Upper lobe of left lung (tissue), 6 donors: ENCODE measurements at places on chromosomes 2 and 18. TPM values are rescaled to one million over a fixed set of nuclear protein-coding genes. Genes with fewer than 3 reads are reported as not detected.

TMEM200C gene
- under 0.01 TPM for total RNA-seq

GRCh38 chr2:10284108-10284870 lies 18.4 kb upstream of the HPCAL1 start:
- no peak for DNase-seq
- H3K27me3 ChIP-seq: no peaks in the 10 kb centered on the region
- no peak overlapping the region for H3K27ac ChIP-seq
- peaks cover 28% of the 10 kb centered on the region for H3K4me1 ChIP-seq

FEV gene
- total RNA-seq: not detected

DNA sequence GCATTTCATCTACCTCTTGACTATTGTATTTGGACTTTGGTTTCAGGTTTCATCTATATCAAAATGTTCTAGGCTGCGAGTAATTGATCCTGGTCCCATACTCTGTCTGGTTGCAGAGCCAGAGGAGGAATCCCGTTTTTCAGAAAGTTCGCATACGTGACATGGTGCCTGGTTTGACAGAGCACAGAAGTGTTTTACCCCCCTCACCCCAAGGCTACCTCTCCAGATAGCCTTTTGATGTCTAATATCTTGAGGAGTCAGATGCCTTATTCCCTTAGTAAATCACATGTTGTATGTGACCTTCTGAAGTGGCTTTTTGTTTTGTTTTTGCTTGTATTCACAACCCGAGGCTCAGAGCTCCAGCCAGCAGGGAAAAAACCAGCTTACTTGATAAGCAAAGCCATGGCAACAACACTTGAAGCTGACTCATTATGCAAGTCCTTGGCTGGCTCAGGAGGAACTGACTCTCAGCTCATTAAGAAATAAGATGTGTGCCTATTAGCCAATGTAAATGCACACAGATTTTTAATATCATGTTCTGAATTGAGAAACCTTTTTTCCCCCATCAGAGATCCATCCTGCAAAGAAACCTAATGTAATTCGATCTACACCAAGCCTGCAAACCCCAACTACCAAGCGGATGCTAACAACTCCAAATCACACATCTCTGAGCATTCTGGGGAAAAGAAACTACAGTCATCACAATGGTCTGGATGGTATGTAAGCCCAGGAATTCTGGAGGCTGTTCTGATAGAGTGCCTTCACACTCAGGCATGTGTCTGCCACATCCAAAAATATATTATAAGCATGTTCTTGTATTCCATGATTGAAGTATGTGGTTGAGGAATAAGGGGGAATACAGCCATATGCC lies 41.4 kb downstream of the OXER1 start:
- peak; percentile 88 for DNase-seq
- peak overlapping the region; percentile 27 for H3K27ac ChIP-seq
- no peaks in the 10 kb centered on the region for H3K36me3 ChIP-seq
- no peaks in the 10 kb centered on the region for H3K27me3 ChIP-seq
- H3K4me3 ChIP-seq: no peak overlapping the region
- peaks cover 9% of the 10 kb centered on the region for H3K4me1 ChIP-seq

DNA sequence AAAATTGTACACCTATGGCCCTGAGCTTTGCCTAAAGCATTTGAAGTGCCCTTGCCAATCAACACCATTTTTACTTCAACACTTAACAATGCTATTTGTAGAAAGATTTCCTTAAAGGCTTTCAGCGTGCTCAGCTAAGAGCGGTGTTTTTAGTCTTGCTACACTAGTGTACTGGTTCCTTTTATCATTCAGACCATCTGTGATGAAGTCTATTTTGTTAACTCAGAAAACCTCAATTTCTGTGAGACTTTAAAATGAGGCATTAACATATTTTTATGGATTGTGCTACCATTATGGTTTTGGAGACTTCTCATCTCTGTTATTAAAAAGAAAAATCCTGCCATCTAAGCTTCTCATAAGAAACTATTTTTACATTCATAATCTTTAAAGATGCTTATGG lies 46.6 kb upstream of the EHBP1 start:
- peaks cover 24% of the 10 kb centered on the region for H3K4me1 ChIP-seq
- no peak overlapping the region for H3K4me3 ChIP-seq
- DNase-seq: no peak
- no peak overlapping the region for H3K27ac ChIP-seq

- no peak overlapping the region for H3K4me3 ChIP-seq
- peaks cover 15% of the 10 kb centered on the region for H3K4me1 ChIP-seq
- peak overlapping the region; percentile 79 for H3K27ac ChIP-seq
- H3K36me3 ChIP-seq: no peaks in the 10 kb centered on the region
- no peaks in the 10 kb centered on the region for H3K27me3 ChIP-seq
Measured at GRCh38 chr2:191152482-191153240, 1.9 kb upstream of the STAT4 start.

DNA sequence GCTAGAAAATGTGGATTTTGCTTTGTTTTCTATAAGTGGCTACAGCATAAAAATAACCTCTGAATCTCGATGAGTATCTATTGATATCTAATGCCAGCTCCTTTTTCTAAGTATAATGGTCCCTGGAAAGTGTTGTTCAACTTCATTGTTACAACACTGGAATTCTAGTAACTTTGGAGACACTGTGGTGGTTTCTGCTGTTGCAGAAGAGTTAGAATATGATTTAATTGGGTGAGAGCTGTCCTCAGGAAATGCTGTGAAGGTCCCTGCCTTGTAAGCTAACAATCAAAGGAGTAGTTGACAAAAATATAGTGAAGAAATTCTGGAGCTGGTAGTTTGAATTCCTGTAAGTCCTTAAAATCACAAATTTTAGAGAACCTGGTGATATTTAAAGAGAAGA lies 62.1 kb downstream of the C18orf63 start:
- no peak overlapping the region for H3K27ac ChIP-seq
- DNase-seq: no peak
- no peaks in the 10 kb centered on the region for H3K4me1 ChIP-seq

DNA sequence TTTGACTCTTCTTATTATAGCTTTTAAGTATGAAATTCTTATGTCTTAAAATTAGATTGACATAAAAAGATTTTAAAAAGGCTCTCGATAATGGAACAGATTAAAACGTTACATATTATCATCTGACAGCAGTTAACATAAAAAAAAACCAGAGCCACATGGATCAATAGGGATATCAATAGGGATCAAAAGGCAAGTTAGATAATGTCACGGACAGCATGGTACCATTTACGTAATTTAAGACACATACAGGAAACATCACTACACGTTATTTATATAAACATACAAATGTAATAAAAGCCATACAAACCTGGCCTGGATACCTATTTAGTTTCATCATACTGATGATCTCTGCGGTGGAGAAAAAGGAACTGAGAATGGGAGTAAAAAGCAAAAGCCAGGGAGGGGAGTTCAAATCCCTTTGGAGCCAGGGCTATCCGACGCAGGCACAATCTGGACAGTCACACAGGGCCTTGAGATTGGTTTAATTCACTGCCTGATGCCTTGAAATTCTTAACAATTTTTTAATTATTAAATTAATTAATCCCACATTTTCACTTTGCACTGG lies 227.2 kb downstream of the AFF3 start:
- no peaks in the 10 kb centered on the region for H3K36me3 ChIP-seq
- H3K4me1 ChIP-seq: no peaks in the 10 kb centered on the region
- no peaks in the 10 kb centered on the region for H3K27me3 ChIP-seq
- H3K27ac ChIP-seq: no peak overlapping the region
- H3K4me3 ChIP-seq: no peak overlapping the region

- no peaks in the 10 kb centered on the region for H3K27me3 ChIP-seq
- H3K36me3 ChIP-seq: no peaks in the 10 kb centered on the region
- H3K27ac ChIP-seq: no peak overlapping the region
- DNase-seq: no peak
- no peaks in the 10 kb centered on the region for H3K4me1 ChIP-seq
Measured at GRCh38 chr18:67845035-67845434, 328.5 kb upstream of the DSEL start.

- no peaks in the 10 kb centered on the region for H3K36me3 ChIP-seq
- DNase-seq: peak; percentile 57
- peak overlapping the region; percentile 72 for H3K27ac ChIP-seq
- peaks cover 32% of the 10 kb centered on the region for H3K4me1 ChIP-seq
- H3K27me3 ChIP-seq: no peaks in the 10 kb centered on the region
Measured at GRCh38 chr18:23357996-23358594, 95.0 kb upstream of the RIOK3 start.

DNA sequence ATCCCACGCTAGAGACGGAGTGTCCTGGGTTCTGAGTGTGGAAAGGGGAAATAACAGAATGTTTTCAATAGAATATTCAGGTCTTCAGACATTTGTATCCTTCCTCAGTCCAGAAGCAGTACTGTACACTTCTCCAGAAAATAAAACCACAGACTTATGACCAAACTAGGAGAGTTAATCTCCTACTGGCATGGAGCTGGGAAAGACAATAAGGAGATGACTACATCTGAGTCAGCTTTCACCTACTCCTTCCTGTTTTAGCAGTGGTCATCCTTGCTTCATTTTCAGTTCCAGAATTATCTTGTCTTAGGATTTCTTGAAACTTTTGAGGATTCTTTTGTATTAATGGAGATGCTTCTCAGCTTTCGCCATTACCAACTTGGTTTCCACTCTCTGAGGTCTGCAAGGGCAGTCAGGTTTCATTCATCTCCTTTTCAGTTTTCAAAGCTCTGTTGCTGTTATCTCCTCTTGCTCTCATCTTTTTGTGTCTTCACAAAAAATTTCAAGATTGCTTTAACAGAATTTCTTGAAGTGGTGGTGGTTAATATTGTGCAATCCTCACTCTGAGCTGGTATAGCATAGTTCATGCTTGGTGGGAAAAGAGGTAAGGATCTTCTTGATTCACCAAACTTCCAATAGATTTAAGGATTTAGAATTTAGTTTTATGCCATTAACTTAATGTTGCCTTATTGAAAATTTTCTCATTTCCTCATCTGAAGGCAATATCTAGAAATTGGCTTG lies 23.7 kb upstream of the NR4A2 start:
- H3K4me1 ChIP-seq: no peaks in the 10 kb centered on the region
- H3K36me3 ChIP-seq: no peaks in the 10 kb centered on the region
- no peak overlapping the region for H3K4me3 ChIP-seq
- H3K27me3 ChIP-seq: no peaks in the 10 kb centered on the region
- no peak for DNase-seq

DNA sequence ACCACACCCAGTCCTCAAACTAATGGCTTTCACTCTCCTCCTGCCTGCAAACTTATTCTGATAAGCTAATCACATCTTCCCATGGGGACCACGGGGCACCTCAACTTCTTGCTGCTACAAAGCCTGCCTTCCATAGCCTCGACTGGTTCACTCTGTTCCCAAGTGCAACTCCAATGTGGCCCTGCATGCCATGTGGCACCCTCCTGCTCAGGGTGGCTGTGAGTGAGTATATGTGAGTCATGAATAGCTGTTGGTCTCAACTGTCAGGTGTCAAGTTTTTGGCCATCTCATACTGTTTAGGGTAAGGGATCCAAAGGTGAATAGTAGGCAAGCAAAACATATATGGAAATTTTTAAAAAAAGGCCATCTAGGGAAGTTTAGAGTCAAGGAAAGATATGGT lies 276.1 kb upstream of the DCC start:
- no peak overlapping the region for H3K27ac ChIP-seq
- no peak for DNase-seq
- no peaks in the 10 kb centered on the region for H3K27me3 ChIP-seq
- no peaks in the 10 kb centered on the region for H3K4me1 ChIP-seq

SLC5A7 gene
- total RNA-seq: not detected

SH3BP4 gene
- 30.0 TPM for total RNA-seq

DNA sequence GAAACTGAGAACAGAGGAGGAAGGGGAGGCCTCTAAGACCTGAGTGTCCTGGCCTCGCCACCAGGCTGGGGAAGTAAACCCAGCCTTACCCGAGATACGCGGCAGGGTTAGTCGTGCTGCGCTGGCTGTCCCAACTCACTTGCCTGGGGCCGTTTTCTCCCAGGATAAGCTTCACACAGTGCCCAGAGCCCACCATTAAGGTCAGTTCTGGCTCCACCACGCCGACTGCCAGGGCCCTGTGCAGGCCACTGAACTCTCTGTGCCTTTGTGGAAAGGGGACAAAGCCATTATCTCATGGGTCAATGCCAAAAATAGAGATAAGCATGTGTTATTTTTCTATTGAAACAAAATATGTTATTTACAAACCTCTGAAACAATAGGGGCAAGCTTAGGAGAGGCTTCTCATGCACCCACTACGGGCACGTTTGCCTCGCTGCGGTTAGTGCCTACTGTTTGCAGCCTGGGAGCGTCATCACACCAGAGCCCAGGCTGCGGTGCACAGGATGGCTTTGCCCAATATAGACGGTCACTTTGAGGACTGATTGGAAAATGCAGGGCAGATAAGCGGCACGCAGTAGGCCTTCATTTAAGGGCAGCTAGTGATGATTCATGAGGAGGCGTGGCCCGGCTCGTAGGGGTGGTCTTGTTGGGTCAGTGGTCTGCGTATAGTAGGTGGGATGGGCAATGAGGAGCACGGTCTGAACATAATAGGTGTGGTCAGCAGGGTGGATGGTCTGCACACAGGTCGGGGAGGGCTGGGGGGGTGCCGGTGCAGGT lies 242.1 kb downstream of the GLI2 start:
- no peak overlapping the region for H3K27ac ChIP-seq
- no peaks in the 10 kb centered on the region for H3K36me3 ChIP-seq
- H3K4me3 ChIP-seq: no peak overlapping the region
- no peaks in the 10 kb centered on the region for H3K4me1 ChIP-seq

CCBE1 gene
- total RNA-seq: 23.6 TPM

ERBB4 gene
- 14.4 TPM for total RNA-seq

DNA sequence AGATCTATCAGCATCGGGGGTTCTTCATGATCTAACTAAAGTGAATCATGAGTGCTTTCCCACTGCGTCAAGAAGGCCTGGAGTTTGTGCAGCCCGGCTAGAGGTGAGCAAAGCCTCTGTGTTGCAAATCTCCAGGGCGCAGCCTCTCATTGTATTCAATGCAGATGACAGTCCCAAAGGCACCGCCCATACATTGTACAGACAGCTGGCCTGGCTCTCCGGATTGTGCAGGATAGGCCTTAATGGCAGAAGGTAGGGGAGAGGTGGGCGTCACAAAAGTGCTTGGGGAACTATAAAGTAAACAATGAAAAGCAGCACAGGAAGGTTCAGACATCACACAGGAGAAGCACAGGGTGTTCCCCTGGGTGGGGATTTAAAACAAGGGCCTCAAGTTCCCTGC lies 907 bp upstream of the GYPC start:
- no peaks in the 10 kb centered on the region for H3K27me3 ChIP-seq
- H3K27ac ChIP-seq: peak overlapping the region; percentile 95
- H3K4me3 ChIP-seq: no peak overlapping the region
- peaks cover 31% of the 10 kb centered on the region for H3K4me1 ChIP-seq

AKAIN1 gene
- not detected for total RNA-seq
